NCI-H748 treated with DMSO at 0.1 percent for 48 hours (cell line): ENCODE measurements at places on chromosomes 1 and 21.

- DNase-seq, result no peak
Measured at GRCh38 chr1:21340230-21340945, 50.1 kb upstream of the ECE1 start.

- no peak for DNase-seq
Measured at GRCh38 chr1:212285685-212286555, 710 bp downstream of the PPP2R5A start.

- DNase-seq, result no peak
Measured at GRCh38 chr1:22756125-22756735, 45.6 kb downstream of the EPHB2 start.

- DNase-seq, result no peak
Measured at GRCh38 chr1:53285969-53286760, 41.7 kb downstream of the LRP8 start.

DNA sequence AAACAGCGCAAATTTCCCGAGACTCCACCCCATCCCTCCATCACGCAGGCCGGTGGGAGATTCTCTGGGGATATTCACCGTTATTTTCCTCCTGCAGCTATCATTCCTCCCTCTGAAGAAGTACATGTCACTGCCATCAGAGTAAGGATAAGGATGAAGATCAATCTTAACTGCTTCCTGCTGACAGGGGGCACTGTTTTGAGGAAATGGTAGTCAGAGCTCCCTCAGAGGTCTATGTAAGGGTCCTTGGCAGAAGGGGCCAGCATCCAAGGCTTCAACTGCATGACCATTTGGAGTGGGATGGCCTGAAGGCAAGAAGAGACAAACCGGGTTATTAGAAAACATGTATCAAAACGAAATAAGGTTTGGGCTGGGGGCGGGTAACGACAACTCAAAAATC, 111.5 kb downstream of the KCNK1 start:
- DNase-seq, result no peak

- DNase-seq, result peak; percentile 63
Measured at GRCh38 chr1:202018468-202019234, 8.3 kb downstream of the ELF3 start.

GRCh38 chr1:147218606-147219005, 6.5 kb downstream of the FMO5 start:
- DNase-seq, result no peak

DNA sequence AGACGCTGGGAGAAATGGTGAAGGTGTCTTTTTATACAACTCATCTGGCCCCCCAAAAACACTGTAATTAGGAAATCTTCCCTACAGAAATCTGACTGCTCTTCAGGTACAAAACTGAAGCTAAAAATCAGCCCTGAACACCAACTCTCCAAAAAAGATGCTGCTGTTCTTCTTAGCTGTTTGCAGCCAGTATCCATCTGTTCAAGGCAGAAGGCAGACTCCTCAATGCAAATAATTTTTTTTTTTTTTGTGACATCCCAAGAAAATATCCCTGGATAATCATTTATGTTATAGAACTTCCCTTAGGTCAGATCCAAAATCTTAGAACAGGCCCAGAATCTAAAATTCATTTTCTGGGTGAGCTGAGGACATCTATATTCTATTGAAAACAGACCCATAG, 36.5 kb downstream of the TRIT1 start:
- no peak for DNase-seq

DNA sequence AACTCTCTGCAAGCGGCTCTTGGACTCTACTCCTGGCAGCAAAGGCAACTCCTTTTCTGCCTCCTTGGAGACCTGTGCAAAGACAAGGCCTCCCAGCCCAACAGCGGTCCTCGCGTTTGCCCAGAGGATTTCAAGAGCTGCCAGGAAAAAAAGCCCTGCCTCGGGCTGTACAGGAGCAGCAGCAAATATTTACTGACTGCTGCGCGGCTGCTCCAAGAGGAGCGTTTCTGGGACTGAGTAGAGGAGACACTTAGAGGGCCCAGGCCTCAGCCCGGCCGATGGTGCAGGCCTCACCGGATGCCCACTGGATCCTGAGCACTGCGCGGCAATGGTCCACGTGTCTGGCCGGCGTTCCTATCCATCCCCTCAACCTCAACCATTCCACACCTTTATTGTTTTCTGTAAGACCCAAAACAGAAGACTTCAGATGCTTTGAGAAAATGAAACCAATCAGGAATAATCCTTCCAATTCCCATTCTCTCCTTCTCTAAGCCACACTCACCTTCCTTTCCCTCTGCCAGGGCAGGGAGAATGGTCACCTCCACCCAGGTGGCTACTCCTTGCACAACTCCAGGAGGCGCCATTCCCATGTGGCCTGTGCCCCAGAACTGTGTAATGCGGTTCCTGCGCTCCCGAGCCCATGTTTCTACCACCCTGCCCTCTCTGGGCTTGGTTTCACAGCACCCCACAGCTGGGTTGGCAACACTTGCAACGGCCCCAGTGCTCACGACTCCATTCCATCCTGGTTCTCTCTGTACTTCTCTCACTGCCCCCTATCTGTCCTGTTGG, 215.8 kb downstream of the TRABD2B start:
- DNase-seq, result no peak

- DNase-seq, result no peak
Measured at GRCh38 chr1:40199126-40199525, 37.9 kb downstream of the RLF start.

DNA sequence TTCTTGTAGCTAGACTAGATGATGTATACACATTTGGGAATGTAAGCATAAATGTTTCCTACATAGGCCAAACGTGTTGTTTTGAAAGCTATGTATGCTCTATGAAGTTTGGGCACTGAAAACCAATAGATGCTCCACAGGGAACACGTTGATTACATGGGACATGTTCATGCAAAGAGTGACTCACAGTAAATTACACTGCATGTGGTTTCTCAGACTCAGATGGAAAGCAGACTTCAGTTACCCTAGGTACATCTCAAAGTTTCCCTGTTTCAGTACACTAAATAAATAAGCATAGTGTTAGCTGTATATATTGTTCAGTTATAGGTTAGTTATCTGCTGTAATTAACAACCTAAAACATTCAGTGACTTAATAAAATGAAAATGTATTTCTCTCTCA, 301.9 kb upstream of the RUNX1 start:
- DNase-seq, result no peak

- no peak for DNase-seq
Measured at GRCh38 chr1:31694964-31695313, 8.9 kb downstream of the COL16A1 start.

DNA sequence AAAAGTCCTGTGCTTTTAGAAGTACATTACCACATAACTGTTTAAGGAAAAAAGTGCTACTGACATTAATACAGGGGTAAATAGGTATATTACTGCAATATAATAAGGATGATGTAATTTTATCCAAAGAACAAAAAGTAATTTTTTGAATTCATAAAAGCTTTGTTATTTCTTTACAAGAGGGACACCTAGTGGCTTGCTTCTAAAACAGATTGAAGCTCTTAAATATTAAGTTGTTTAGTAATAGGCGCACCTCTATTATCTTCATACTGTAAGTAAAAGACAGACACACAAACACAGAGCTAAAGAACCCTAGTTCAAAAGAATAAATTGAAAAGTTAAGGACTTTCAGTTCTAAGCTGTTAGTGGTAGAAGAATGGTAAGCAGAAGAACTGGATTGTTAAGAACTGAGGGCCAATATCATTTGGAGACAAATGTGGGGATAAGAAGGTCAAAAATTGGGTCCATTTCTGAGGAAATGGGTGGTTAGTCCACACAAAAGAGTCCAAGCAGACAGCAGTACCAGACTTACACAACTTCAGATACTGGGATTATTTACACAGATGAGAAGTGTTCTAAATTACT, 15.4 kb downstream of the ZNHIT6 start:
- DNase-seq, result peak; percentile 13

GRCh38 chr1:213986020-213986924, 1.5 kb upstream of the PROX1 start:
- no peak for DNase-seq

GRCh38 chr1:213568929-213569815, 418.6 kb upstream of the PROX1 start:
- DNase-seq, result peak; percentile 84

- DNase-seq, result peak; percentile 100
Measured at GRCh38 chr1:39272027-39272797, 67.7 kb downstream of the MACF1 start.

DNA sequence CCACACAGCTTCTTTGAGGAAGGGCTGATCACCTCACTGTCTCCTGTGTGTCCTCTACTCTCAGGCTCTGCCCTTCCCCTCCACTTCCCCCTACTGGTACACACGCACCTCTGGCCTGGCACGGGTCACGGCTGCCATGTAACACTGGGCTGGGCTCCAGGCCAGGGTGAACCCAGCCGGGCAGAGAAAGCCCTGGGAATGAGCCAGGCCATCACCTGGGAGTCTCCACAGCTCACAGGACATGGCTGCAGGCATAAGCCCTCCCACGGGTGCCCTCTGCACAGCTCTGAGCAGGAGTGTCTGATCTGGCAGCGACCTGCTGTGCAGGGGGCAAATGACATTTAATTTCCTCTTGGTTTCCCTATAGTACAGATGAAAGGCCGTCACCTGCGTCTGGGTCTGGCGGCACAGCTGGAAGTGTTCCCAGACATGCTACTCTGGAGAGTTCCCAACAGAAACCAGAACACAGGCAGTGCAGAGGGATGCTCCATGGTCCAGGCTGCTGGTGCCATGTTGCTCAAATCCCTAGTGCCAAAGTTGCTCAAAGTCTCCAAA, 61.2 kb downstream of the ERI3 start:
- DNase-seq, result no peak

DNA sequence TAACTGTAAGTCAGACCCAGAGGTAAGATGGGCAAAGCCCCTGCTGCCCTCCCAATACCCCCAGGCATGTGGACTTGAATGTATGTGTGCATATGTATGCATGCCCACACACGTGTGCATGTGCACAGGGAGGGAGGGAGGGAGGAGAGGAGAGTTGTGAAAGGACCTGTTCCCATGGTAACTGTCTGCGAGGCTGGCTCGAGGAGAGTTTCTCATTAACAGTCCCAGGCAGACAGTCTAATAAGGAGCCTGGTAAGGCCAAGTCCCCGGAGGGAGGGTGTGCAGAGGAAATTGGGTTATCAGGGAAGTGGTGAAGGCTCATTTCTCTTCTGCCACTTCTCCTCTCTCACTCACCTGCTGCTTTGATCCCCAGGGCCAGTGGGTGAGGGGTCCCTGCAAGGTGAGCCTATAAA, 74.9 kb downstream of the NFASC start:
- no peak for DNase-seq

DNA sequence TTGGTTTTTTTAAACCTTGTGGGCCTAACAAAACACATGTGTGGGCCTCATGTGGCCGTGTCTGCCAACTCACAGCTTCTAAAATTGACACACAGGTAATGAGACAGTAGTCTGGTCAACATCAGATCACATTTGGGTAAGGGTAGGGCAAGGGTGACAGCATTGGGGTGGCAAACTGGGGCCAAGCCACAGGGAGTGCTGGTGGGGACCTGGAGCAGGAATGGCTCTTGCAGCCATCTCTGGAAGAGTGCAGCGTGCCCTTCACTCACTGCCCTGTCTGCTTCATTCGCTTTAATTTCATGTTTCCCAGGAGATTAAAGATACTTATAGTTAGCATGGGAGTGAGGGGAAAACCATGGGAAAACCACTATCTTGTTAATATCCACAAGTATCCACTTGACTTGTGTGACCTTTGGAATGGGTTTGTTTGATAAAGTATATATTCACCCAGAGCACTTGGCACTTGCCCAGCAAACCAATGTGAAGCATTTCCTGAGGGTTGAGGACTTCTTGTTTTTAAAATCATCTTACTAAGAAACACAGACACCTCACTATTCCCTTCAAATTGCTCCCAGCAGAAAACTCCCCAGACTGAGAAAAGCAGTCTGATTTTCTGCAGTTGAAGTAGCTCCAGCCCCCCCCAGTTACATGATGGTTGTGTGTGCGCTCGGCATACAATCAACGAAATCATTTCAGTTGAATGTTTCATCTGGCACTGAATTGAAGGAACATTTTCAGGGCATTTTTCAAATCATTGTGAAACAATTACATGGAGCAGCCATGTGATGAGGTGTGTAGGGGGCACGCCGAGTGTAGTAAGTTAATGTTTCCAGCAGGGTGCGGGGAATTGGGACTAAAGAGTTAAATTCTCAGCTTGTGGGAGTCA, 175.7 kb downstream of the VPS13D start:
- DNase-seq, result no peak

DNA sequence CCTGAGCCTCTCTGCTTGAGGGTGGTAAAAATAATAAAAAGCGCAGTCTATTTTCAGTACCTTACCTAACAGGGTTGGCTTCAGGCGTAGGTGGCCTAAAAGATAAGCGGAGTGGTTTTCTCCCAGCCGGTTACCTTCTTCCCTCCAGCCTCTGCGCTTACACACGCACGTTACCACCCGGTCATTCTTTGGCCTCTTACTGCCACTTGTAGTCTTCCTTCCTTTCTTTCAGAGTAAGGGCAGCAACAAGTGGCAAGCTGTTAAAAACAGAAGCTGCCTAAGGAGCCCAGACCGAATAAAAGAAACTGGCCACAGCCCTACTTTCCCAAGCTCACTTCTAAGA, 35.4 kb downstream of the CLCA1 start:
- DNase-seq, result no peak

GRCh38 chr1:179953974-179954492, 577 bp upstream of the CEP350 start:
- DNase-seq, result peak; percentile 30

DNA sequence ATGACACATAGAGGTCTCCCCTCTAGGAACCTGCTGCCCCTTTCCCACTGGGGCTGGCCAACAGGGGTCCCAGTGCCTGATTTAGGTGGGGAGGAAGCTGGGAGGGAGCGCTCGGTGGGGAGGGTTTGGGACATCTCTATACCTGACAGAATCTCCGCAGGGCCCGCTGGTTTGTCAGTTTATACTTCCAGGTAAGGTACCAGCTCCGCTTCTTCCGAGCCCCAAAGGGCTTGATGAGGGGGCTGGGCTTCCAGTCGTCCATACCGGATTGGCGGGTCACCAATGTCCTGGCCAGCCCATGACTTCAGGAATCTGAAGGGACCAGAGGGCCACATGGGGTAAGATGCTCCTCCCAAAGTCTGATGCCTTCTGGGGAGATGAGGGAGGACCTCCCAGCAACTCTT, 672 bp downstream of the POMGNT1 start:
- no peak for DNase-seq

- no peak for DNase-seq
Measured at GRCh38 chr1:5370311-5370710, 621.9 kb downstream of the NPHP4 start.

DNA sequence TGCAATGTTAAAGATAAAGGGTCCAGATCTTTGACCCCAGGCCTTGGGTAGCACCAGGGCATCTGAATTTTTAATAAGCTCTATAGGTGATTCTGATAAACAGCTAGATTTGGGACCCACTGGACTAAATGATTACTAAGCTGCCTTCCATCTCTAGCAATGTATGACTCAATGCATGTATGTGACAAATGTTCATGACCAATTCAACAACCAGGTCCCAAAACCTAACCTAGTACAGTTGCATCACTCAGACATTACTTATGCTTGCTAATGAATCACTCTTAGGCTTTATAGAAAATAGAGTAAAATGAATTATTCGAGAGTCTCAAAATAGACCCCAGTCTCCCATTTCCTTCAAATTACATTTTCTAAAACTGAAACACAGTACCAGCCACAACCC, 35.5 kb downstream of the RCAN1 start:
- DNase-seq, result no peak
